DMS53 (cell line): ENCODE measurements at places on chromosomes 1 and 21.
A peak's percentile ranks its signal among the peaks of the same experiment; 100 is the strongest.

DNA sequence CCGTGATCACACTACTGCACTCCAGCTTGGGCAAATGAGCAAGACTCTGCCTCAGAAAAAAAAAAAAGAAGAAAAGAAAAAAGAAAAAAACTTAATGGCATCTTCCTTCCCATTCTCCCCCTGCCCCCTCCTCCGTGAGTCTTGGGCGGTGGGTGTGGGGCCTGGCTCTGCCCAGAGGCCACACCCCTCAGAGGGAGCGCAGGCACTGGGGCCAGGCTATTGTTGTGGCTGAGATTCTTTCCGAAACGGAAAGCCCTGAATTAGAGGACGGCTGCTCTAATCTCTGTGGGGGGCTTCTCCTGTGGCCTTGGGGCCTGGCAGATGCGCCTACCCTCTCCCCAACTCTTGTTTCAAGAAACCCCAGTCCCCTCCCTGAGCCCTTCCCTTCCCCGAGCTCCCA, 4.1 kb upstream of the FAM110D start:
- no peak for DNase-seq

- DNase-seq: peak; percentile 58
Observed at GRCh38 chr1:41365320-41365633, 4.0 kb downstream of the FOXO6 start.

DNA sequence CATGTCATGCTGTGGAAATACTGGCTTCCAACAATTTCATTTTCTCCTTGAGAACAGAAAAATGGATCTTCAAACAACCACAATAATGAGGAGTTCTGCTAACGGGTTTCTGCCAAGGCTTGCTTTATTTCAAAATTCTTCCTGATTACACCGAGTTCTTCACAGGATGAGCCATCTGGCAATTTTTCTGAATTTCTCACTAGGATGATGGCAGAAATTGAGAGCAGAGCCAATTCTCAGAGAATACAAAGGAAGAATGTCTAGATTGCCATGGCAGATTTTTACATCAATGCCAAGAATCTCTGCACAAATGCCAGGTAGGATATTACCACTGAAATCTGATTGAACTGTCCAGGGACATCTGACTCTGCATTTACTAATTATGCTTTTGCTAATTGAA, 619.0 kb upstream of the CHRM3 start:
- DNase-seq: no peak

GRCh38 chr1:180233191-180234011, 3.3 kb downstream of the LHX4 start:
- DNase-seq: peak; percentile 14

DNA sequence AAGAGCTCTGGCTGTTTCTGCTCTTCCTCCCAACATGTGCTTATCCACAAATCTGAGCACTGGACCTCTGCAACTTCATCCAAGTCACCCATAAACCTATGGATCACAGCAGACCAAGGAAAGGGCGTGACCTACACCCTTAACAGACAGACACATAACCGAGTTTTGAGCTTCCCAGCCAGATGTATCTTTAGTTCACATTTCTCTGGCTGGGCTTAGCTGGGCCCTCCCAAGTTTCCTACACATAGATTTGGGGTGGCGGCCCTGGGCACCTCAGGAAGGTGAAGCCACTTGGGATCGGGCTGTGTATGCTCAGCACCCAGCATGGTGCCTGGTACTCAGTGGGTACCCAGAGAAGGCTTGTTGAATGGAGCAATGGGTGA, 26.4 kb downstream of the FAAH start:
- no peak for DNase-seq

GRCh38 chr21:46226920-46227599, 1.5 kb downstream of the LSS start:
- no peak for DNase-seq

DNA sequence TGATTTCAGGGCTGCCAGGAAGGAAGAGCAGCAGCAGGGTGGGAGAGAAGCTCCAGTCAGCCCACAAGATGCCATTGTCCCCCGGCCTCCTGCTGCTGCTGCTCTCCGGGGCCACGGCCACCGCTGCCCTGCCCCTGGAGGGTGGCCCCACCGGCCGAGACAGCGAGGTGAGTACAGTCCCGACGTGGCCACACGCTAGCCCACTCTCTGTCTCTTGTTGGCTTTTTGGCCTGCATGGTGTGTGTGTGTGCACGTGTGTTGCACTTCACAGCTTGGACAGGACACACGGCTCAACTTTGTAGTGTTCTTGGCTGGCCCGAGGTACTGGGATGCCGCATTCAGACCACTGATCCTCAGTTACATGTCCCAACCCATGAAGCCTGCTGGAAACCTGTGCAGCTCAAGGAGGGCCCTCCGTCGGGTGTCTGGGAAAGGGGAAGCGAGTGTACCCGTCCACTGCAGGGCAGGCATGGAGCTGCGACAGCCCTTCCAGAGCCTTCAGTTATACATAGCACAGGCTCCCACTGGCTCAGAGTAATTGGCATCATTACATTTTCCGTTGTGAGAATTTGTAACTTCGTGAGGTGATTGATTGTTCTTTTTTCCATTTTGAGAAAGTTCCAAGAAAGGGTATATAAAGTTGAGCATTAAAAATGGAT, 454 bp downstream of the CORT start:
- no peak for DNase-seq

- no peak for DNase-seq
Observed at GRCh38 chr1:25106976-25107642, 125.2 kb downstream of the SYF2 start.

DNA sequence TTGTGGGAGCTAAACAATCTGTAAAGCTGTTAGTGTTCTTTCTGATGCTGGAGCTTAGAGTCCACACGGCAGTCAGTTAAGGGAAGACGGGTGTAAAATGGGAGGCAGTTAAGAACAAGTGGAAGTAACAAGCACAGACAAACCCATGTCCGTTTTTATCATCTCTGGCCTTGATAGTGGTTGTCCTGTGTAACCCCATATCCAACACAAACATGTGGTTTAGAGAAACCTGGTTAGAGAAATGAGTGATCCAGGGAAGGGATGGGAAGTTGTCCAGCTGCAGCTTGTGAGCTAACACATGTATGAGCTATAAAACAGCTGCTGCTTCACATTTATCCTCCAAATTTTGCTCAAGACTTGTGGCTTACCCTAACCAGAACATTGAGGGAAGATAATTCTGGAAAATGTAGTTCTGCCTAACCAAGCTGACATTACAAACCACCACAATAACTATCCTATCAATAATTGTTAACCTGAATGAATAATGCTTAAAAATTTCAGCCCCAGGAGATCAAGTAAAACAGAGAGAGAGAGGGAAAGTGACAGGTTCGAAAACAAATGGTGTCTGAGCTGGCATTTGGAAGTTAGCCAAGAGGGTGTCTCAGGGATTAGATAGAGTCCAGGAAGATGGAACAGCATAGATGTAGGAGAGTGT, 10.6 kb upstream of the C1orf162 start:
- peak; percentile 28 for DNase-seq

DNA sequence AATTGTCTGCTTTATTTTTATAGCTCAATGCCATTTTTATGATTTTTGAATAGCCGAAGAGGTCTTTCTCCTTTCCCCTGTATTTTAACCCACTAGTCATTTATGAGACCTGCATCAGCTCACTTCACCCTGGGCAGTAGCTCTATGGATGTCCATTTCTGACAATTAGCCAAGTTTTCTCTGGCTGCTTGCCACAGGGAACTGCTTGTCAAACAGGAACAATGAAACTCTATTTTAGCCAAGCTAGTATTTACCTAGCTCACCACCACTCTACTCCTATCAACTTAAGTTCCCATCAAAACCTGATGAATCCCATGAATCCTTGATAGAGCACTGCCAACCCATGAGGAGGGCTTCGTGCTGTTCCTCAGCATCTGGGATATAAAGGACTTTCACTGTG, 406.7 kb downstream of the RWDD3 start:
- peak; percentile 84 for DNase-seq

DNA sequence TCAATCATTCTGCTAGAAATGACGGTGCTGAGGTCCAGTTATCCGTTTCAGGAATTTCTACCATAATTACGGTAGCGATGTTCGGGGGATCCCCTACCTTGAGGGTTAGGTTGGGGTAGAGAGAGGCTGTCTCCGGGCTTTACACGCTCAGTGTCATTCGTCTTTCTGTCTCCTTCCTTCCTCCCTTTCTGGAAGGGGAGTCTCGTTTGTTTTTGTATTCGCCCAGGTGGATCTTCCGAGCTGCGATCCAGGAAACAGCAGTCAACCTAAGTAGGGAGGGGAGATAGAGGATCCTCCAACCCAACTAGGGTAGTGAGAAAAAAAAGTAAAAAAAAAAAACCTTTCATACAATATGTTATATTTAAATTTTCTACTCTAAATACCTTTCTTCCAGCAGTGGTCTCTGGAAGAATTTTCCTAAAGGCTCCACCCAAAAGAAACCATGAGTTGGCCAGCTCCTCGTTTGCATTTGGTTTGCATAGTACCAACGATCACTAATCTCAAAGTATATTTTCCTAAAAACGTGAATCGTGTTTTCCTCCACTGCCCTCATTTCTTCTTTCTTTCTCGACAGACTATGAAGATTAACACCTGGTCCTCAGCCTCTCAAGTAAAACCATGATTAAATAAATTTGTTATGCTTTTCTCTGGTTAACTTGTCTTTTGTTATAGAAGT, 611 bp upstream of the PIK3C2B start:
- peak; percentile 65 for DNase-seq

- peak; percentile 92 for DNase-seq
Observed at GRCh38 chr1:151710187-151710840, 6.3 kb downstream of the CELF3 start.

GRCh38 chr1:193013707-193014106, 45.5 kb downstream of the UCHL5 start:
- DNase-seq: peak; percentile 27
